D721Med (cell line): ENCODE measurements at places on chromosomes 1 and 21.

GRCh38 chr21:40681164-40681859 lies 165.6 kb downstream of the DSCAM start:
- no peak for DNase-seq

DNA sequence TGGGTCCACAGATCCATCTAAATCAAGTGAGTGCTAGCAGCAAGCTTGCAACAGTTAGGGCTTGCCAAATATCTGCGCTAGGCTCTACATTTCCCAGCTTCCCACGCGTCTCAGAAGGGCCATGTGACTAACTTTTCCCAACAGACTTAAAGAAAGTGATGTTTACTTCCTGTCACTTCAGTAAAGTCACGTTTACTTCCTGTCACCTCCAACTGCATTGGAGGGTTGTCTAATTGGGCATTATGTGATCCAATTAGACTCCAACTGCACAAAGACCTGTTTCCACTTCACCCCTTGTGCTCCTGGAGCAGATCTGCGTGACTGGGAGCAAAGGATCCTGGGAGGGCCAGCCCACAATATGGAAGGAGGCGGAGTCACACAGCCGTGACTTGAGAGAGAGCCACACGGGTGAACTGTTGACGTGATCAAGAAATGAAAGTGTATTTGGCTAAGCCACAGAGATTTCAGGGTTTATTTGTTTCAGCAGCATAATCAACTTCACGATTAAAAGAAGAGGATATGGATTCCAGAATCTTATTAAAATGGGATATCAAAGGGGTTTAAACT lies 77.7 kb downstream of the CYYR1 start:
- no peak for DNase-seq

DNA sequence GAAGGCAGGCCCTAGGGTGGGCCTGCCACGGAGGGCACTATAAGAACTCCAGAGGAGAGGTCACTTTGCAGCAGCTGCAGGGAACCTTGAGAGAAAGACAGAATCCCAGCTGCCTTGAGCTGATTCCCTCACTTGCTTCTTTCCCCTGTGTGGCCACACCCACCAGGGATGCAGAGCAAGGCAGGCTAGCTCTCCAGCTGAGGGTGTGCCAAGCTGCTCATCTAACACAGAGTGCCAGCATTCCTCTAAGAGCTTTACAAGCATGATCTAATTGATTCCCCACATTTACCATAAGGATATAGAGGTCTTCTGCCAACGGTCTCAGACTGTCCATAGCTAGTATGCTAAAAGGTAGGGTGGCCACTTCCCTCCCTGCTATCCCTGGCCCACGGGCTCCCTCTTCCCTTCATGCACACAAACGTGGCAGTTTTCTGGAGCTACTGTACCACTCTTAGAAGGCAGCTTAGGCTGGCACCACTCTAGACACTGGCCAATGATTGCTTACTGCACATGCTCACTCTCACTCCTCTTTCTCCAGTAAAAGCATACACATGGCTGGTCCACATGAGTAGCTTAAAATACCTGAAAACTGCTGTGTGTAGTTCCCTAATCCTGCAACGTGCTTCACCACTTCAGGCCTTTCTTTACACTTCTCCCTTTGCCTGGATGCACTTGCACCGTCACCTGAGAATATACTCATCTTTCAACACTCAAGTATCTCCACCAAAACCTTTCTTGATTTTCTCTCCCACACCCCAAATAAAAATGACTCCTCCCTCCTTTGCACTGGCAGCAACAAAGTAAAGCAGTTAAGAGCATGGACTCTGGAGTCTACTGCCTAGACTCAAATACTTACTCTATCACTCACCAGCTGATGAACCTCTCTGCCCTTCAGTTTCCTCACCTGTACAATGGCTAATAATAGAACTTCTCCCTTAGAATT lies 57.7 kb downstream of the DMAP1 start:
- no peak for DNase-seq

DNA sequence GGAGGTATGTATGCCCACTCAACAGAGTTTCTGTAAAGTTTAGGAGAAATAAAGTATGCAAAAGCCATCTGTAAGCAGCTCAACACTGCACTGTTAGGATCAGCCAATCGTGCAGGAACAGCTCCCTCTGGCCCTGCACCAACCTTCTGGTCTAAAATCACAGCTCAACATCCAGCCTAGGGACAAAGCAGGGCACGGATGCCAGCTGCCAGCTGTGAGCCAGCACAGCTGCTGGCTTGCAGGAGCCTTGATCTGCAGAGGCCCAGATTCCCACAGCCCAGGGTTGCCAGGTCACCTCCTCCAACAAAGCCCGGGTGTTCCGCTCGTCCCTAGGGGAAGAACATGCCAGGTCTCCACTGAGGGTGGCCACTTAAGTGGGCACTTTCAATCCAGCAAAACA lies 8.6 kb downstream of the ACOT7 start:
- DNase-seq = no peak

GRCh38 chr1:233367057-233367803 lies 39.7 kb downstream of the MAP3K21 start:
- DNase-seq = no peak

DNA sequence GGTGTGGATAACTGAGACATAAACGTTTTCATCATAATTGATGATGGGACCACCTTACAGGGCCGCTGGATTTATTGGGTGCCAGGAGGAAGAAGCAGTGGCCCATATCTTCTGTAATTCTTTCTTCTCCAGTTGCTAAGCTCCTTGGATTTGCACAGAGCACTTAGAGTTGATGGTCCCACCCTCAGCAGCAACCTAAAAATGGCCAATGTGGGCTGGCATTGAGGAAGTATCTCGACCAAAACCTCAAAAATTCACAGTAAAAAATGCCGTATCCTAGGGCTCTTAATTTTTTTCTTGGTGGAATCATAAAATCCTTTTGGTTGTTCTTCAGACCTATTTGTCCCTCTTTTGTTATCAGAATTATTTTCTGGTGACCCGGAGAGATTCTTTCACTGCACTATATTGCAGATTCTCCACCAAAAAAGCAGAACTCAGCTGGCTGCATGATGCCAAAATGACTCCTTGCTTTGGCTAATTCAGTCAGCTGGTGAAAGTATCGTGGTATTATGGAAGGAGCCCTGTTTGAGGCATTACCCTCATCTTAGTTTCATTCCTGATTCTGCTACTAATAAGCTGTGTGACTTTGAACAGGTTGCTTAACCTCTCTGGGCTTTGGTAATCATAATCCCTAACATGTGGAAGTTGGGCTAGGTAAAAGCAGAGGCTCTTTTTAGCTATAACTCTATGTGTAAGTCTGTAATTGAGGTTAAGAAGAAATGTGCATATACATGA lies 27.6 kb downstream of the KIRREL1 start:
- no peak for DNase-seq

DNA sequence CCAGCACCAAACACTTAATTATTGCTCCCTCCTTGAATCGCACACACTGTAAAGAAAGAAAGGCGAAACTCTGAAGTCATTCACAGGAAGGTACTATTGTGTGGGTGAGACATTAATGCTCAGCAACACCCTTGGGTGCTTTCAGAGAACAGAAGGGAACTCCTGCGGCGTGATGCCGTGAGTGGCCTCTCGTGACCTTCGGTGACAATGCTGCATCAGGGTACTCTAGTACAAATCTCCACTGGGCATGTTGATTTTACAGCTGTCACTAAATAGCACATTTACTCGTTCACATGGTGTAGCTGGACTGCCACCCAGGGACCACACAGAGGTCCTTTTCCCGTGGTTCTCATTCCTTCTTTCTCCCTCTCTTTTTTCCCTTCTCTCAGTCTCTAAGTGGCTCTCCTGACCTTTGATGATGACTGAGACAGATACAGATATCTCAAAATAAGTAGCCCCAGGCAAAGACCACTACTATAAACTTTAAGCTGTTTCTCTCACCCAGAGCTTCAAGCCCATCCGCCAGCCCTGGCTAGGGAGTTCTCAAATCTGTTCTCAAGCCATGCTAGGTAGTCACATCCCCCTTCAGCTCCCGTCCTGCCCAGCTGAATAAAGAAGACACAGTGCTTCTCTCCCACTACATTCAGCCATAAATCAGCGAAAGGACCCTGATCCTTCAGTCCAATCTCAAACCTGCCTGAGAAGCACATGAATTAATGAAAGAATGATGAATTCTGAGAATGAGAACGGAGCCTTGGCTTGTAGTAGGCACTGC lies 223.4 kb upstream of the FMN2 start:
- no peak for DNase-seq

DNA sequence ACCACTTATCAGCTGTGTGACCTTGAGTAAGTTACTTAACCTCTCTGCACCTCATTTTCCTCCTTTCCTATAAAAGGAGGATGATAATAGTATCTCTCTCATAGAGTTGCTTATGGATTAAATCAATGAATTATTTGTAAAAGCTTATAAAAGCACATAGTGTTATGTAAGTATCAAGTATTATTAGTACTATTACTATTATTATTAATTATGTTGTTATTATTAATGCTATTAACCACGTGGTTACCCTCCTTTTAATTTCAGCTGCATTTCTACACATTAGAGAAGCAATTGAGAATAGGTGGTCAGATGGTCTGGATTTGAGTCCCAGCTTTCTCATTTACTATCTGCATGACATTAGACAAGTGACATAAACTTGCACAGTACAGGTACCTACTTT lies 58.1 kb upstream of the WNT4 start:
- DNase-seq = no peak

DNA sequence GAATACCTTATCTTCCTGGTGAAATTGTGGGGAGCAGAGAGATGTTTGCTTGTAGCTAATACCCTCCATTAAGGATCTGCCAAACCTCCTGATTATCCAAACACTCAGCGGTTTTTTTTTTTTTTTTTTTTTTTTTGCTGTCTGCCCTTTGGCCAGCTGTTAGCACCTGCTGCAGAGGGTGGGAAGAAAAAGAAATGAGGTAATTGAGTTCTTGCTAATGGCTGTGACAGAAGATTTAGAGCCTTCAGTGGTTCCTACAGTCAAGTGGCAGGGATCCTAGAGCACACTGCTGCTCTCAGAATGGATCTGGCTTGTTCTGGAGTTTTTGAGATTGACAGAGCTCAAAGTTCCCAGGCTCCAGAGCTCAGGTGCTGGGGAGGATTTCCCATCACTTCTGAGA lies 342.5 kb downstream of the DISC1 start:
- DNase-seq = no peak

- no peak for DNase-seq
Measured at GRCh38 chr1:159184201-159184600, 12.8 kb downstream of the CADM3 start.

DNA sequence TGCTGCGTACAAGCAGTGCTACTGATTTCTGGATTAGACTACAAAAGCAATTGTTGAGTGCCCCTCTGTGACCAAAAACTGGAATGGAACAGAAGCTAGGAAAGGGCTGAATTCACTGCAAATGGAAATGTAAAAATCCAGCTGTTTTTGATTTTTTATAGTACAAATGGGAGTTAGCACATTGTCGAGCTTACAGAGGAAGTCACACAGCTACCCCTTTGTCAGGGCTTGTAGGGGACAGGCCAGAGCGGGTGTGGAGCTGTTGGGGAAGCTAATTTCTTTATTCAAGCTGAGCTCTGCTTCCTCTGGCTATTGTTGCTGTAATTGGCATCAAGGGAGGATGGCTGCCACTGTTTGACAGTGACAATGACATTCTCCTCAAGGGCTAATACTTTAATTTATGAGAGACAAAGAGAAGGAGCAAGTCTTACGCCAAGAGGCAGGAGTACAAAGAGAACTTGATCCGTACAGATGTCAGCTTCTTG lies 96.1 kb downstream of the SLC35F3 start:
- DNase-seq = no peak

DNA sequence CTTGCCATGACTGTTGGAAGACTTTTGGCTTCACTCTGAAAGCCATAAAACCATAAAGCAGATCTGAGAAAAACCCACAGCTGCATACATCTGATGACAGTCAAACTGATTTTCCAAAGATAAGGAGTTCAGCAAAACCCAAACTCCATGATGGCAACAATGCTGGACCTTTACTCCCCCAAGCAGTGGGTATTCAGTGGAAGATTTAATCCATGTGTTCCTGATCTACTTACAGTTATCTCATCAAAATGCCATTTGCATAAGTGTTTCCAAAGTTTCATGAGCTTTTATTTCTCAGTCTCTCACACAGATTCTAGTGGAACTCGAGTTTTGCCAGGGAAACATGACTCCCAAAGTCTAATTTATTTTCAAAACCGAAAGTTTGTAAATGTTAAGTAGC lies 184.9 kb downstream of the ZC3H11B start:
- DNase-seq = no peak

GRCh38 chr1:39679821-39680220 lies 7.9 kb upstream of the NT5C1A start:
- no peak for DNase-seq

DNA sequence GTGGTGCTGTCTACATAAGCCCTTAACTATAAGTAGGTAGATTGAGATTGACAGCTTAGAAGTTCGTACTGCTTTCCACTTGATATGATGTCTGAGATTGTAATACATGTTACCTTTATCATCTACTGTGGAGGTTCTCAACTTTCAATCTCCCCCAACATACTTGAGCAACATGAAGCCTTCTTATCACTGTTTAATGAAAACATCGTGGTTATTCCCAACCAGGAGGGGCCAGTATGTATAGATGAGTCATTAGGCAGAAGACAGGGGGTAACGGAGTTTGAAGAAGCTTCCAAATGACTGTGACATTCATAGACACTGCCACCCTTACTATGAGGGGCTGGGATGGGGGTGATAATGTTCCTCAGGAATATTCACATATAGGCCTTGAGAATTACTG lies 36.0 kb downstream of the CENPF start:
- no peak for DNase-seq

DNA sequence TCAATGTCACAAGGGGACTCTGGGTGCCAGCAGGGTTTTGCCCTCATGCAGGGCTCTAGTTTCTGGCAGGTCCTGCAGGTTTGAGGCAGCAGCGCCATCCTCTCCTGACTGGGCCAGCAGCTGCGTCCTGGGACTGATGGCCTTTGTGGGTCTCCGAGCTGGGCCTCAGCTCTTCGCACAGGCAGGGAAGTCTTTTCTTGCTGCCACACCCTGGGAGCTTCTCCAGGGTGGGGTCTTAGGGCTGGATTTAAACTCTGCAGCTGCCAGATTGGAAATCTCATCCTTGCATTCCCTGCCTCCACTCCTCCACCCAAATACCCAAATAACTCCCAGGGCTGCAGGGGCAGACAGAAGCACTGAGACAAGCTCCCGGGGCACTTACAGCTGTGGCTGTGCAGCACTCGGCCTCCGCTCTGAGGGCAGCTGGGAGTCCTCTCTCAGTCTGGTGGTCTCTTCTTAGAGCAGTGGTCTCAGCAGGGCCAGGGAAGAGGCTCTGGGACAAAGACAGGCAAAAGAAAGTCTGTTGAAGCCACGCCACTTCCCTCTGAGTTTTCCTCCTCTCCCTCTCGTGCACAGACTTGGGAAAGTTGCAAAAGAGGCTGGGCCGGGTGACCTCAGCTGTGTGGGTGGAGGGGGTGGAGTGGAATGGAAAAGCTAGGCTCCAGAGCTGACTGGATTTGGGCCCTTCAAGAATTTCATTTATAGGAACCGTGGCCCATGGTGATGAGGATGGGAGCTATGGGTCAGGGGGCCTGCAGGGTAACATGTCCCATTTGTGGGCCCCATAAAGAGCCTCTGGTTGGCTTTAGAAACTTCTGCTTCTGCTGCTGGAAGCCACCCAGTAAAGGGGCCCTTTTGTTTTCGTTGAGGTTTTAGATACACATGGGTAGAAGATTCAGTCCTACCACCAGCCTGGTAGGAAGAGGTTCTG lies at the start of gene RAB7B:
Gene RAB7B (minus strand): TSS at position 525 of the 931 bp plus-strand sequence. CDS start 9,260 bp downstream, outside the sequence.
- no peak for DNase-seq

- DNase-seq = no peak
Measured at GRCh38 chr1:32755810-32756159, 53.2 kb upstream of the SYNC start.
